ENCODE measurements at places on chromosomes 6 and 20.

DNA sequence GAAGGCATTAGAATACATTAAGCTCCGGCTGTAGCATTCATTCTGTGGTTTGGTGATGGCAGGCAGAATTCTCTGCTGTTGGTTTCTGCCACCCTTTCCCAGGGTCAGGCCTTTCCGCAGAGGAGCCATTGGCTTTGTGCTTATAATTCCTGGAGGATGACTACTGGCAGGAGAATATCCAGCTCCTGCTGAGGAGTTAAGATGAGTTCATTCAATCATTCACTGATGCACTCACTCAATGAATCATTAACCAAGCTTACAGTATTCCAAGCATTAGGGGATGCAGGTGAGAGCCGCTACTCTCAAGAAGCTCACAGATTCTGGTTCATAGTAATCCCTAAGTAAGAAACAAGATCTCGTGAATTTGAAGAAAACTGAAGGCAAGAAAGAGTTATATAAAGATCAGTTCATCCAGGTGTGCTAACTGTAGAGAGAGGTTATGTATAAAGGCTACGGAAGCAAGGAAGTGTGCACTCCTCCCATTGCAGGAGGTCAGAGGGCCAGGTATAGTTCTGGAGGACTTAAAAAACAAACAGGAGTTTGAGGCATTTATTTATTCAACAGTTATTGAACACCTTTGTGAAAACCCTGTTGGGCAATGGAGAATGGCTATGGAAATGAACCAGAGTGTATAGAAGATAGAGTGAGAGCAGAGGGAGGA is 75.5 kb downstream of the HMGN3 start:
- DNase-seq: no peak

DNA sequence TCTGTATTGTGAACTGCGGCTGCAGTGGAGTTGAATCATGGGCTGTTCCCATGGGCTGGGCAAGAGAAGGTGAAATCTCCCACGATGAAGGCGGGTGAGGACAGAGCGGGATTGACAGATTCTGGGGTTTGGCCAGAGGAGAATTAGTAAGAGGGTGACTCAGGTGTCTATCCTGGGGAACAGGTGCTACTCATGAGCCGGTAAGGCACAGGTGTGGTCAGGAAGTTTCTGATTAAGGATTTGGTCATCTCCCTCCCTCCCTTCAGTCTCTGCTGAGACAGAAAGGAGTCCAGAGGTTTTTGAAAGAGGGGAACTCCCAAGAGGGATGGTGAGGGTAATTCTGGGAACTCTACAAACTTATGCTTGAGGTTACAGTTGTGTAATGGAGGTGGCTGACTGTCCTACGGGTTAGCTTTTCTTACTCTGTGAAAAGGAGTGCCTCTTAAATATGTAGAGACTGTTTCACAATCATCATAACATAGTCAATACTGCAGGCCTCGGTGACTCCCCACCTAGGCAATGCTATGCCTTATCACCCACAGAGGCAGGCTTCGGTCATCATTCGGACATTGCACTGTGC is 31.5 kb downstream of the SERPINB1 start:
- DNase-seq: no peak

- no peak for DNase-seq
These were observed 11.2 kb upstream of the TTPAL start for GRCh38 chr20:44464514-44464913.

GRCh38 chr6:116649129-116649528 is 19.4 kb downstream of the ZUP1 start:
- DNase-seq: no peak

DNA sequence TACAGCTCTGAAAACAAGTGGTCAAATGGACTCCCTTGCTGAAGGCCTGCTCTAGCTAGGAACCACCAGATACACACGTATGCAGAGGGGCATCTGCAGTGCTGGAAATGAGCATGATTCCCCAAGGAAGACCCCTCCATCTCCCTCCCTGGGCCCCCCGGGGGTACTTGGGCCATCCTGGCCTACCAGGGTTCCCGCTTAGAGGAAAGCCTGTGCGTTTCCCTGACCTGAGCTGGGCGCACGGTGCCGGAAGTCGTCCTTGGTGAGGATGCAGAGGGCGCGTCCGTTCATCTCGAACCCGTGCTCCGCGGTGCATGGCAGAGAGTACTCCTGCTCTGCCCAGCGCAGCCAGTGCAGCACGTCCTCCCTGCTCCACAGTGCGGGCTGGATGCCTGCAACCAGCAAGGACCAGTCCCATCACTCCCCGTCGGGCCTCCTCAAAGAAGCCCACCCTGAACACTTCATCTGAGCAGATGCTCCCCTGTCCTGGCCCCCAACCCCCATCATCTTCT is 11.8 kb downstream of the ETV7 start:
- no peak for DNase-seq

DNA sequence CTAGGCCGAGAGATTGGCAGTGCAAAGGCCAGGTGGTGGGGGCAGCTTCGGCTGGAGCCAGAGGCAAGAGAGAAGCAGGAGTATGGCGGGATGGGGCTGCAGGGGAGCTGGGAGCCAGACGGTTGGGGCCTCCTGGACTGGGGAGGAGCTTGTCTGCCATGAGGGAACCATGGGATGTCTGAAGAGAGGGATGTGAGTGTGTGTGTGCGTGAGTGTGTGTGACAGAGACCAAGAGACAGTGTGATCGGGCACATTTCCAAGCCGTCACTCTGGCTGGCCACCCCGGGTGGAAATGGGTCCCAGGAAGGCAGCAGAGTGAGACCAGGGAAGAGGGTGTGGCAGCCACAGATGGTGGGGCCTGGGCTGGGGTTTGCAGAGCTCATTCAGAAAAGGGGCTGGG is 13.8 kb downstream of the PHACTR3 start:
- no peak for DNase-seq

GRCh38 chr20:32244150-32244823 is 33.2 kb upstream of the KIF3B start:
- DNase-seq: no peak

GRCh38 chr20:63295846-63296245 is 2.9 kb downstream of the COL20A1 start:
- no peak for DNase-seq

DNA sequence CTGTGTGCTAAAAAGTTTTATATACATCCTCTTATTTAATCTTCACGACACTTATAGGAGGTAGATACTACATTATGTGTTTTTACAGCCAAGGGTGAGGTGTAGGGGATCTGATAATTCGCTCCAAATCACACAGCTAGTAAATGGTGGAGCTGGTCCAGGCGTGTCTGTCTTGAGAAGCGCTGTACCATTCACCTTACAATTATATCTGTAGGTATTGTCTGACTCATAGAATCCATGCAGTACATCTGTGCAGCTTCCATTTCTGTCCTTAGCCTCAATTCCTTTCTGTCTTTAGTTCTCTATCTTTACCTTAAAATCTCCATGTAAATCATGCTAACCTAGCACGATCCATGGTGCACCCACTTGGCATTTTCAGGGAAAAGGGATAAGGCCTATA is 120.7 kb downstream of the CARMIL1 start:
- DNase-seq: no peak

GRCh38 chr20:12750221-12750620 is 258.6 kb upstream of the SPTLC3 start:
- DNase-seq: no peak

- no peak for DNase-seq
These were observed 68.7 kb downstream of the NFATC2 start for GRCh38 chr20:51473771-51474170.

- peak; percentile 46 for DNase-seq
These were observed 44.1 kb upstream of the GCM1 start for GRCh38 chr6:53192682-53193188.

GRCh38 chr20:40262219-40262618 is 426.8 kb downstream of the MAFB start:
- no peak for DNase-seq

GRCh38 chr6:14436592-14437132 is 319.1 kb downstream of the CD83 start:
- DNase-seq: no peak

- no peak for DNase-seq
These were observed 21.7 kb downstream of the PHACTR2 start for GRCh38 chr6:143699430-143699825.

- DNase-seq: no peak
These were observed 698 bp upstream of the SH3BGRL2 start for GRCh38 chr6:79630380-79630882.

GRCh38 chr6:16140607-16141006 is 11.7 kb downstream of the MYLIP start:
- DNase-seq: no peak

GRCh38 chr20:53837126-53837826 is 233.1 kb downstream of the BCAS1 start:
- no peak for DNase-seq

GRCh38 chr20:4835244-4836177 is 113.8 kb downstream of the PRND start:
- no peak for DNase-seq

- peak; percentile 6 for DNase-seq
These were observed 54.9 kb downstream of the RPP40 start for GRCh38 chr6:4948781-4949450.

DNA sequence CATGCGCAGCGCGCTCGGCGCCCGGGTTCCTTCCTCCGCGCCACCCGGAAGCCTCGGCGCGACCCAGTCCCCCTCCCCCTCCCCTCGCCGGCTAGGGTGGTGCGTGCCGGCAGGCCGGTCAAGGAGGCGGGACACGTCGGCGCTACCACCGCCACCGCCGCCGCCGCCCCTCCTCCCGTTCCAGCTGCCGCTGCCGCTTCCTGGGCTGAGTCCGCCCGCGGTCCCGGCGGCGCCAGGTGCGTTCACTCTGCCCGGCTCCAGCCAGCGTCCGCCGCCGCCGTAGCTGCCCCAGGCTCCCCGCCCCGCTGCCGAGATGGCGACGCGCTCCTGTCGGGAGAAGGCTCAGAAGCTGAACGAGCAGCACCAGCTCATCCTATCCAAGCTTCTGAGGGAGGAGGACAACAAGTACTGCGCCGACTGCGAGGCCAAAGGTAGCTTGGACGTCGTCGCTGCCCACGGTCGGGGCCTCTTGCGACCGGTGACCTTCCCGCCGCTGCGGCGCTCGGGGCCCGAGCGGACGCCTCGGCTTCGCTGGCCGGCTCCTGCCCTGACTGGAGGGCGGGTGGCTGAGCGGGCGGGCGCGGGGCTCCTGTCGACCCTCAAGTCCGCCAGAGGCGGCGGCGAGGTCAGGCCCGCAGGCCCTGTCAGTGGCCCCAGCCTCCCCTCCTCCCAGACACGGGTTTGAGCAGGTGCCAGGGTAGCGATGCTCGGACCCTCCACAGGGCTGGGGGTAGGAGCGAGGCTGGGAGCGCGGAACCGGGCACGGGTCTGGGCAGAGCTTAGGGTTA is at the start of gene SMAP1:
Gene SMAP1 (plus strand): TSS at position 173 of the 788 bp plus-strand sequence. CDS start 141 bp downstream, at position 314.
- DNase-seq: peak; percentile 81

DNA sequence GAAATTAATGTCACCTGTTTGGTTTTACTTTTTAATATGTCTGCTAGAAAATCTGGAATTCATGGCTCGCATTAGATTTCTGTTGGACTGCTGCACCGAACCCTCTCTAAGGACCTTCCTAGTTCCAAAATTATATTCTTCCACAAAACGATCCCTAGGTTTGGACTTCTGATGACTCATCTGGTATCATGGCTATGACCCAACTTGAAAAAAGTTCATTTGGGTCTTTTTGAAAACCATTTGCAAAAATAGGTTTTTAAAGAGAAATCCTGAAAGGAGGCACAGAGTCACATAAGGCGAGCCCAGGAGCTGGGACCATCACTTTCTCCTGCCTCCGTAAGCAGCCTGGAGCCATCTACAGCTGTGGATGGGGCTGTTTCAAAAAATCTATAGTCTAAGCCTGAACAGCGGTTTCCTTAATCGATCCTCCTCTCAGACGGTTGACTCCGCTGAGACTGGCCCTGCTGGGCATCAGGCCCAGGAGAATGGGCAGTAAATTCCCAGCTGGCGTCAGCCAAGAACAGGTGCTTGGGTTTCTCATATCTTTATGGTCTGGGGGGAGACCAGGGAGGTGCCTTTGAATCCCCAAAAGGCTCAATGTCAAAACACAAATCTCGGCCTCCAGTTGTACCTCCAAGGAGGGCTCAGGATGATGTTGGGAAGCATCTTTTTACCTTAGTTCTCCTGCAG is 44.6 kb downstream of the SLC24A3 start:
- DNase-seq: no peak

- DNase-seq: peak; percentile 30
These were observed 36.1 kb downstream of the NCR2 start for GRCh38 chr6:41371461-41371991.

DNA sequence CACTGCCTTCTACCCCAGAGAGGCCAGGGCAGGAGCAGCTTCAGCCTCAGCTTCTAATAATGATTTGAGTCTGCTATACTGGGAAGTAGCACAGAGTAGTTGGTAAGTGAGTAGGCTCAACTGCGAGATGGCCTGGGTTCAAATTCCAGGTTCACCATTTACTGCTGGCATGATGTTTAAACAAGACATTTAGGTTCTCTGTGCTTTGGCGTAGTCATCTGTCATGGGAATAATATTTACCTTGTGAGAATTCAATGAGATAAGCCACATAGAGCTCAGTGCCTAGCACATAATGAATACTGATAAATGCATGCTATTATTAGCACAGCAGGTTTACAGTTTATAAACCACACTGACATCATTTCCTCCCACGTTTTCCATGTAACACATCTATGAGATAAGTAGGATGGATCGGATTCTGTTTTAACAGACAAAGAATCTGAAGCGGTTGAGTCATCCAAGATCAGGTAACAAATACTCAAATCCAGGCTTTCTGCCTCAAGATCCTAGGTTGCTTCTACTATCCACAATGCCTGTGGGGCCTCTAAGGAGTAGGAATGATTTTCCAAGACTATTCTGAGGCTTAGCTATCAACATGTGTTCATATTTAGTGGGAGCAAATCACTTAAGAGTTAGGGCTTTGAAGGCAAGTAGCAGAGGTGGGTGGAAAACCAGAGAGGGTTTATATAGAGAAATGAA is 72.9 kb upstream of the DTNBP1 start:
- DNase-seq: no peak

- no peak for DNase-seq
These were observed 153.6 kb upstream of the QKI start for GRCh38 chr6:163260911-163261310.

Measured in DMS79 treated with DMSO at 0.1 percent for 48 hours (cell line).